Esophagus squamous epithelium (tissue), 5 donors: ENCODE measurements at places on chromosomes 5 and 9.

DNA sequence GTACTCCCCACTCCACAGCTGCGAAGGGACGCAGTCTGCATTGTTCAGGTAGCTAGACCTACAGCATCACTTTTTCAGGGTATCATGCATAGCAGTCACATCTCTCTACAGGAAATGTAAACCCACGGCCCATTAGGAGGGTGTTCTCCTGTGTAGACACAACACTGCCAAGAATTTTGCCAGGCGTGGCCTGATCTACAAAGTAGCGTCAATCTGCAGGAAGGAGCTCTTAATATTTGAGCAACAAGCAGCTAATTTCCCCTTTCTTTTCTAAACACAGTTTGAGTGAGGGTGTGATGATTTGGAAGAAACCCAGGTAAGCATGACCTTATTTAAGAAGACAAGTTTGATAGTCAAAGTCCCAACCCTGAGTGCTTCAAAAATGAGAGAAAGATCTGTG, 419.0 kb downstream of the GADD45G start:
- DNase-seq: no peak

GRCh38 chr5:180070756-180071530, 616 bp downstream of the RNF130 start:
- DNase-seq: no peak

- DNase-seq: no peak
These were observed 246.3 kb downstream of the BNC2 start for GRCh38 chr9:16623989-16624743.

GRCh38 chr5:139695178-139695573, 47.0 kb downstream of the CXXC5 start:
- no peak for DNase-seq

GRCh38 chr5:135878156-135878620, 17.5 kb downstream of the IL9 start:
- DNase-seq: no peak

DNA sequence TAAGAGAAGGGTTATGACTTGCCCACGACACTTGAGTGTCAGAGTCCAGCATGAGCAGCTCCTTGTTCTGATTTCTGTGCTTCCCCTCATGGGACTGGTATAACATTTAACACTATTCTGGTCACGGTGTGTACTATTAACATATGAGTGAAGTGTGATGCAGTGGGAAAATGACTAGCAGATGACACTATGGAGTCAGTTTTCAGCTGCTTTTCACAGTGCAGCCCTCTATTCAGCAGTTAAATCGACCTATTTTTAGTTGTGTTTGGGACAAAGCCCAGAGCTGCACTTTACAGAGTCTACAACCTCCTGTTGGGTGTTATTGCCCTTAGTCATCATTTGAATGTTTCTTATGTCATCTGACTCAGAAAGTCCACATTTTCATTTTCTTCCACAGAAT, 59.1 kb downstream of the CHSY3 start:
- DNase-seq: no peak

GRCh38 chr5:2266641-2267240, 384.0 kb upstream of the IRX4 start:
- no peak for DNase-seq

DNA sequence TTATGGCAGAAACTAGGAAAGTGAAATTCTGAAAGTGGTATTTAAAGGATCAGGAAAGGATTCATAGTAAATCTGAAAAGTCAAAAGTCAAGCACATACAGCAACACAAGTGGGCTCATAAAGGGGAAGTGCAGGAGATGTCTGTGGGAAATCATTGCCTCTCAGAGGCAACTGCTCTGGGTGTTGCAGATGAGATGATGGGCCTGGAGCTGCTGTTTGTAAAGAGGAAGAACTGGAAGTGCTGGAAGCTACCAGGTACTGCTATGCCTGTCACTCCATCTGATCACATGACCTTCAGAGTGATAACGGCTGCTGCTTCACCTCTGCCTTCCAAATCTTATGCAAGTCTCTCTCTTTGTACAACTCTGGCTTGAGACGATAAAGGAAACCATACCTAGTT, 55.9 kb downstream of the ADRB2 start:
- no peak for DNase-seq

DNA sequence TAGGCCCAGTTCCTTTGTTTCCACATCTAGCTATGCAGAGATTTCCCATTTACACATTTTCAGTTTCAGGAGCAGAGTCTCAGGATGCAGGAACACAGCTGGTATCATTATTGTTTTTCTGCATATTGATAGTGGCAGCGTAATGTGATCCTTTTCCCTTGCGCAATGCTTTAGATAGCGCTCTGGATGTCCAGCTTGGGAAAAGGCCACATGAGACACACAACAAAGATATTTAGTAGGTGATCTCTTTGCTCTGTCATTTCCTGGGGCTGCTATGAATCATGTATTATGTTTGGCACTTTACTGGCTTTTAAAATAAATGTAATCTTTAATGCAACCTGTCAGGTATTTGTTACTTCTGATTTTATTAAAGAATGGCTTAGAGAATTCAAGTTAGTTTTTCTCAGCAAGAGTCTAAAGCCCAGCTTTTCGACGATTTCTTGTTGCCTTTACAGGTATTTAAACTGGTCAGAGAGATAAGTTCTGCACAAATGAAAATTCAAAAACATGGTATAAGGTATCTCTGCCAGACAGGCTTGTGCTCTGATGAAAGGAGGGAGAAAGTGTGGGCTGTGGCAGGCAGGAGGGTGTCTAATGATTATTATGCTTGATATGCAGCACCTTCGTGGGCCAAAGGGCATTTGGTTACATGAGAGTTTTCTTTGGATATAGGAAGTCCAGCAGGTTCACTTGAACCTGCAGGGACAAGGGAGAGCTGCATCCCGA, 42.2 kb downstream of the PTTG1 start:
- DNase-seq: no peak

- no peak for DNase-seq
These were observed 406.5 kb upstream of the EDIL3 start for GRCh38 chr5:84791138-84791537.

- no peak for DNase-seq
These were observed 237.0 kb downstream of the PAPPA start for GRCh38 chr9:116390303-116391228.

GRCh38 chr9:33165263-33166151, 1.6 kb downstream of the B4GALT1 start:
- no peak for DNase-seq

- no peak for DNase-seq
These were observed 6.9 kb downstream of the OTULIN start for GRCh38 chr5:14671414-14671813.

DNA sequence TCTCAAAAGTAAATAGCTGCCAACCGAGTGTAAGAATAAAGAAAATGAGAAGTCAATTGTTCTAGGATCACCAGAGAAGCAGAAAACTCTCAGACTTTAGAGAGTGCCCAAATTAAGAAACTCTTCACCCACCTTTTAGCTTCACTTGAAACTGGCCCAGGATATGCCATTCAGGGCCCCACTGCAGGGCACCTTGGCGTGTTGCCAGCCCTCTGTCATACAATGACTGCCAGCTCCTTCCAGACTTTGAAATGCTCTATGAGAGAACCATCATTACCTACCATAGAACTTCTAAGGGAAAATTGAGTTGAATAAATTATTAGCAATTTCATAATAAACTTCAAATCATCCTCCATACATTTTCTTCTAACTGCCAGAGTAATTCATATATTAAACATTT, 240.5 kb downstream of the CETN3 start:
- DNase-seq: no peak

GRCh38 chr9:108411632-108412031, 444.2 kb downstream of the ACTL7B start:
- no peak for DNase-seq

DNA sequence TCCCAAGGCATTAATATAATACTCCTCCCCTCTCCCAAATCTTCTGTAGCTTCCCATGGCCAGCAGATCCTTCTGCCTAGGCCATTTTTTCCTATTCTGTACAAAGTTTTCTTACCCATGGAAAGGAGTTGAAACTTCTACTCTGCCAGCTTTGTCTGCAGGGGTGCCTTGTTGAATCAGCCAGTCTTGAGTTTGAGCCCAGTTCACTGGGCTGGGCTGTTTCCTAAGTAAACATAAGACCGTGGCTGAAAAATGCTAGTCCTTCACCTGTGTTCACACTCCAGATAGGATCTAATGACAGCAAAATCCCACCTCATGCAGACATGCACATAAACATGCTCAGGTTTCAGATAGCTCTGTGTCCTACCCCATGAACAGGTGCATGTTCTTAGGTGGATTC, 10.4 kb downstream of the TEX48 start:
- DNase-seq: no peak

DNA sequence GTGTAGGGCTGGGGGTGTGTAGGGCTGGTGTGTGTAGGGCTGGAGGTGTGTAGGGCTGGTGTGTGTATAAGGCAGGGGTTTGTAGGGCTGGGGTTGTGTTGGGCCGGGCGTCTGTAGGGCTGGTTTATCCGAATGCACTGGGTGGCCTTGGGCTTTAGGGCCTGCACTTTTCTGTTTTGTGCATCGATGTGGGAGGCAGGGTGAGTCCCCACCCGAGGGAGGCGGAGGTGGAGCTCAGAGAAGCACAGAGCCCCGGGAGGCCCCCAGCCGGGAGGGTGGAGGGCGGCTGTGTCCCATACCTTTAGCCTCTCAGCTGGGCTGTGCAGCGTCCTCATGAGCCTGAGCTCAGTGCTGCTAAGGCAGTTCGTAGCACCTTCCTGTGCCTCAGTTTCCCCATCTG, 13.5 kb downstream of the COL5A1 start:
- DNase-seq: no peak

DNA sequence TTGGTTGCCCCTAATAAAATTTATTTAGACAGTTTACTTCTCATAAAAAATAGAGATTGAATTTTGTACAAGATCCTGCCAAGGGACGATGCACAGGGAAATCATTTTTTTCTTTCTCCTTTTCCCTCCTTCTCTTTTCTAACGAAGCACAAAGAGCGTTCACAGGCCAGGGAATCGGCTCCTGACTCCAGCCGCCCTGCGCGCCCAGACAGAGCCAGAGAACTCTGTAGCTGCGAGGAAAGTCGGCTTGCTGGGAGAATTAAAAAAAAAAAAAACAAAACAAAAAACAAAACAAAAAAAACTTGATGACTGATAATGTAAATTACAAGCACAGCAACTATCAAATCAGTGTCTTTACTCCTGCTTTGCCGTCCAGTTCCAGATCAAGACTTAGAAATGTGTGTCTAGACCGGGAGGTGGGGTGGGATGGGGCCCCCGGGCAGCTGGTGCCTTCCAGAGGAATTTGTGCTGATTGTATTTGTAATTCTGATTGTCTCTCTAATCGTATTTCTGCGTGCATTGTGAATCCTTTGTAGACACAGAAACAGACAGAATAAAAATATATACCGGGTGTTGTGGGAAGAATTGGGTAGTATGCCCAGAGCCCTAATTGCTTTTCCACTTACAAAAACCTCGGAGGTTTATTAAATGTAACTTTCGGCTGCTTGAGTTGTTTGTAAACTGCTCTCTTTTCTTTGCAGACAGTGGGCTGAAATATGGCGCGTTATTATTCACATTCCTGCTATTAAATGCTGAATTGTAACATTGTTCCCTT, 3.6 kb upstream of the OTP start:
- no peak for DNase-seq

DNA sequence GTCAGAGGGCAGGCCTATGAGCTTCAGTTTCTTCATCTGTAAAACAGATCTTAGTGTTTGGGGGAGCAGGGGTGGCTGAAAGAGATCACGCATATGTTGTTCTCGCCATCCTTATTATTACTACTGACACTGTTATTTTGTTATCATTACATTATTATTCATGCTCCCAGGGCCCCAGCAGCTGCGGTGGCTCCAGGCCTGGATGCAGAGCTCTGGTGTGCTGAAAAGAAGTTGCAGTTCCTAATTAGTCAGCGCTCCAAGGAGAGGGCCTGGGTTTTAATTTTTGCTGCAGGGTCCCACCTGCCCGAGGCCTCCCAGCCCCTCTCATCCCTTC, 19.5 kb downstream of the CXXC5 start:
- DNase-seq: no peak

DNA sequence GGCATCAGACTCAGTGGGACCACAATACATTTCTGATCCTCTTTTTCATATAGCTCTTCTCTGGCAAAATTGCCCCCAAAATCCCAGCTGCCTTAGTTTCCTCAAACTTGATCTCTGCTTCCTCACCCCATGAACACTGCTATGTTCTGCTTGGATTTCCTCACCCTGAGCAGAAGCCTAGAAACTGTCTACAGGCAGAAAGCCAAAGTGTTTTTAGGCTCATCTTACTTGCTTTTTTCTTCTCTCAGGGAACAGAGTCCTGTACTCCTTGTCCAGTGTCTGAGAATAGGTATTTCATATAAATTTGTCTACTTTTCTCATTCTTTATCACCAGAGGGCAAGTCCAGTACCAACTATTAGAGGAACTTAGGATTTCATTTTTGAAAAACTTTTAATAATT, 21.5 kb upstream of the UBAP1 start:
- no peak for DNase-seq

- no peak for DNase-seq
These were observed 31.0 kb downstream of the MARCHF6 start for GRCh38 chr5:10384483-10384882.

- no peak for DNase-seq
These were observed 75.2 kb upstream of the GALNT10 start for GRCh38 chr5:154115291-154115690.

DNA sequence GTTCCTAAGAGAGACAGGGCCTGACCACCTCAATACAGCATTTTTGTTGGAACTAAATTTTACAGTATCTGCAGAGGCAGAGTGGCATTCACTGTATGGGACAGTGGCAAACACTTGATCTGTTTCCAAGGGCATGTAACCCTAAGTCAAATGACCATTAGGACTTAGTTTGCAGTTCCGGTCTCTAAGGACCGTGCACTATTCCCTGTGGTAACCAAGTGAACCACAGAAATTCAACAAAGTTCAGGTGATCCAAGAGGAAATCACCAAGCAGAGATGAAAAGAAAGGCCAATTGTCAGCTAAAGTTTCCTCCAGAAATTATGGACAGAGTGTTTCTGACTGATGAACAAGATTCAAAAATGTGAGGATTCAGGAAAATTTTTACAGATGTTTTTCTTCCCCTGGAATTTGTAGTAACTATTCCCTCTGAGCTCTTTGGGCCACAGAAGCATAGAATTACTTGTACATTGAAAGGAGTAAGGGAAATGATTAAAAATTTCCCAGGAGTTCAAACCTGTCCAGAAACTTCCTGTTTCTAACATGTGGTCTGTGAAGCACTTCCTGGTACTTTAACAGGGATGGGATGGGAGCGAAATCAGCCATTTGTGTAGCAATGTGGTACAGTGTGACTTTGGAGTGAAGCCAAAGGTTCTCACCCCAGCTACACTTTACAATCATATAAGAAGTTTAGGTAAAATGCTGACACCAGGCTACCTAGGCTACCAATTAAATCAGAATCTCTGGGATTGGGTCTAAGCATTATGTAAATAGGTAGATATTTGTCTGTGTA, 266.1 kb upstream of the MAP3K1 start:
- no peak for DNase-seq

DNA sequence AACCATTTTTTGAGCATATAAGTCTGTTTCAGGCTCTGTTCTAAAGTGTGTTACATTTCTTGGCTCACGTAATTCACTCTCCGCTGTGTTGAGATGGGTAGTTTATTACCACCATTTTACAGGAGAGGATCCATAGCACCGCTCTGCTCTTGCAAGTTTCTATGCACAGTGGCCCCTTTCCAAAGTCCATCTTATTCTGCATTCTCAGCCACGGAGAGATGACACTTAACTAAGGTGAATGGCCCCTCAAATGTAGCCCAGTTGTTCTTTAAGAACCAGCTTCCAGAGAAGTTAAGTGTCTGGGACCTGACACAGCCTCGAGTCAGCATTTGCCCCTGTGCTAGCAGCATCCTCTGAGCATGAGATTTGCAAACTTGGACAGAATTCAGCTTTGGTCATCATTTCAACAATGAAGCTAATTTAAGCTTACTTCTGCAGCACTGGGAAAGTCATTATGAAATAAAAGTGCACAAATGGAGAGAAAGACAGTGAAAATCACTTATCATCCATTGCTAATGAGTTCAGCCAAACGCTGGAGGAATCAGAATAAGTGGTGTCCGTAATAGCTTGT, 61.9 kb downstream of the FAM78A start:
- DNase-seq: no peak
